ENCODE measurements at places on chromosomes 4 and X.

- no peak for DNase-seq
These were observed 1.6 kb downstream of the OPRPN start for GRCh38 chr4:70399319-70399718.

- no peak for DNase-seq
These were observed 185.0 kb upstream of the GPRIN3 start for GRCh38 chr4:89492581-89493071.

DNA sequence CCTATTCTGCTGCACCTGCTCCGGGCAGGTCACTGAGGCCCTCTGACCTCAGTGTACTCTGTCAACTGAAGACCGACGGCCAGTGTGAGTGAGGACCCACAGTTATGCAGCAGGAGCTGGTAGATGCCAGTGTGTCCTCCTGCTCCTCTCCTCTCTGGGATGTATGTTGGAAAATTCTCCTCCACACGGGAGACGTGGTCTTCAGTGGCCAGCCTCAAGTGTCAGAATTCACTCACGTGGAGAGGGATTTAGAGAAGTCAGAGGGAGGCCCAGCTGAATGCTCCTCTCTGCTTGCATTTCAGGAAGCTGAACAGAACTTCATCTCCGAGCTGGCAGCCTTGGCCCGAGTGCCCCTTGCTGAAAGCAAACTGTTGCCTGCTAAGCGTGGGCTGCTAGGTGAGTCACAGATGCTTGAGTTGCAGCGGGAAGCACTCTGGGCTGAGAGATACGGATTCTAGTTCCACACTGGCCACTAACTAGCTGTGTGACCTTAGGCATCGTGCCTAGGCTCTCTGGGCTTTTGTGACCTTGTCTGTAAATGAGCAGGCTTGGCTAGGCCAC is 83.6 kb downstream of the CRMP1 start:
- DNase-seq: no peak

DNA sequence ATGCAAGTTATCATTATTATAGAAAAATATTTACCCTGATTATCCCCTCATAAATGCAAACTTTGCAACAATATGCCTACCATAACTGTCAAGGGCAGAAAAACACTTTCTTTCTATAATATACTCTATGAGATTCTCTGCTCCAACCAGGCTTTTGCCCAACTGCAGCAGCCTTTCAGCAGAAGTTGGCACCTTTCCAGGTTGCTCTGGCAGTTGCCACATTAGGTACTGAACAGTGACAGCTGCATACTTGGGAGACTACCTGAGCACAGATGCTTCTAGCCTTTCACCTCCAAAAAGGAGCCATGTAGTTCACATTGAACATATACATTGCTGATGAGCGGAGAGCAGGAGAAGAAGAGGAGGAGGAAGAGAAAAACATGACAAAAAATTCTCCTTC is 69.5 kb upstream of the BRWD3 start:
- DNase-seq: no peak

- no peak for DNase-seq
These were observed 33.2 kb upstream of the OCIAD2 start for GRCh38 chr4:48939785-48940184.

GRCh38 chr4:79015411-79015810 is 76.2 kb upstream of the PAQR3 start:
- no peak for DNase-seq

GRCh38 chrX:320126-320783 is 1.7 kb upstream of the GTPBP6 start:
- no peak for DNase-seq

- no peak for DNase-seq
These were observed 8.3 kb downstream of the SLBP start for GRCh38 chr4:1703867-1704266.

All from activated CD8-positive, alpha-beta memory T cell treated with anti-CD3 and anti-CD28 coated beads for 1 hour (primary cell).